ENCODE measurements at places on chromosomes 11 and 22.

DNA sequence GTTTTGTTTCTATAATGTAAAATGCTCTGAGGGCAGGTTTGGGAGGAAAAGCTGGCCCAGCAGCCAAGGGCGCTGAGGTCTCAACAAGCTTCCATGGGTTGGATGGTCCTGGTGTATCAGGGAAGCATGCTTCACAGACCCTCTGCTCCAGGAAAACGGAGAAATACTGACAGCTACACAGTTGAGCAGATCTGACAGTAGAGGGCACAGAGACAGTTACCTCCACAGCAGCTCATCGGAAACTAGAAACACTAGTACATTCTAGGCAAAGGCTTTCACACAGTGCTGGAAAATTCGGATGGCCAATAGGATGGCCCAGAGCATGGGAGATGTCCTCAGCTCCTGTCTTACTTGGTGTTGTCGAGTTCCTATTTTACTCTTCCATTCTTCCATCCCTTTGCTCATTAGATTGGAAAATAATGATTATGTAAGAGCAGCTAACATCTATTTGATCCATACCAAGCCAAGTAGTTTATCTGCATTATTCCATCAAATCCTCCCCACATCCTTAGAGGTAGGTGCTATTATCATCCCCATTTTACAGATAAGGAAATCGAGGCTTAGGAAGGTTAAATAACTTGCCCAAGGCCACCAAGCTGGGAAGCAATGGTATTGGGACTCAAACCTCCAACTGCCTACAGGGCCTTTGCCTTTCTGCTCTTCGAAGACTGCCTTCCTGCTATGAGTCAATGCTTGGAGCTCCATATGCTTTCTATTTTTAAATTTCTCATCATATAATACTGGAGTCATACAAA is 28.3 kb downstream of the LMO2 start:
- DNase-seq: no peak

DNA sequence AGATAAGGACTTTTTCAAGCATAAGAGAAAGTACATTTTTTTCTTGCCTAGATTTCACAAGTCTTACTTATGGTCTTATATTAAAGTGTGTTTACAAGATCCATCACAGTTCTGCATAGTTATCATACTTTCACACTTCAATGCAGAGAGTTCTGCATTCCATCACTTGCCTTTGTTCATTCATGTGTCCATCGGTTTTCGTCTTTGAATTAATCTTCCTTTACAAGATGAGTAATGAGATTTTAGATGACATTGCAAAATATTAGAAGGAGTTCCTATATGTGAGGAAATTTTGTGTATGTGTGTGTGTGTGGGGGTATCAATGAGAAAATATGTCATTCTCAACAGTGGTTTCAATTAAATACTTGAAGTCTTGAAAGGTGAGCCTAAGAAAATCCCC is 98.1 kb upstream of the GUCY1A2 start:
- no peak for DNase-seq

DNA sequence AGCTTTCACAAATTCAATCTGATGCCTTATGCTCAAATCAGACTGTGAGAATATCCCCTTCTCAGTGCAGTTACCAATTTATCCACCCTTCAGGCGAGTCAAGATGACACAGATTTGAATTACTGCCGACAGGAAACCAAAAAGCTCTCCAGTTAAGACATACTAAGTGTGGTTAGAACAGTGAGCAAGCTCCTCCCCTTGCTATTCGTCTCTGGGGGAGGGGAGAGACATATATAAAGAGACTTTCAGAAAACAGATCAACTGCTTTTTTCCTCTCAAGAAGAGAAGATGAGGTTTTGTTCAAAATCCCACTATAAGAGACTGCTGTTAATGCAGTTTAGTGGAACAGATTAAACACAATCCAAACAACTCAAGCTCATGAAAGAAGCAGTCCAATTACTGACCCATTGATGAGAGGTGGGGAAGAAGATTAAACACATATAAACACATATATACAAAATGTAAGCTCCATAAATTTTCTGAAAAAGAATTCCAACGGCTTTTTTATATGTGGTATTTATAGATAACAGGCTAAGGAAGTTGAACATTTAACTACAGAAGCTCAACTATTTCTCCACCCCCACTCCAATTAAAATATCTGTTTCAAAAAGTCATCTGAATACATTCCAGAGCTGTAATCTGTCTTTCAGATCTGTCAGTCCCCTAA is 102.7 kb downstream of the MRTFA start:
- peak; percentile 40 for DNase-seq

- DNase-seq: no peak
These were observed 72.8 kb upstream of the CDON start for GRCh38 chr11:126135235-126136176.

DNA sequence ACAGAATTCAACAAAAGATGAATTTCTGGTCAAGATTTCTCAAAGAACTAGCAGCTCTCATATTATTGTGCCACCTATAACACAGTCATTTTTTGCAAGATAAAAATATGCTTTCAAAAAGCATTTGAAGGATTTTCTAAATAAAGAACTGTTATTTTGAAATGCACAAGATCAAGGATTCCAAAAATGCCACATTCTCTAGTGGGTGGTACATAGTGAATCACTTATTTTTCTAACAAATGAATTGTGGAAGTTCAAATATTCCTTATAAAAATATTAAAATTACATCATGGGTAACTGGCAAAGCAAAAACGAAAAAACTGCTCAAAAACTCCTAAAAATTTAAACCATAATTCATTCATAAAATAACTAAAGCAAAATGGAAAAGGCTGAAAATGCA is 2.1 kb downstream of the RNF141 start:
- DNase-seq: no peak

DNA sequence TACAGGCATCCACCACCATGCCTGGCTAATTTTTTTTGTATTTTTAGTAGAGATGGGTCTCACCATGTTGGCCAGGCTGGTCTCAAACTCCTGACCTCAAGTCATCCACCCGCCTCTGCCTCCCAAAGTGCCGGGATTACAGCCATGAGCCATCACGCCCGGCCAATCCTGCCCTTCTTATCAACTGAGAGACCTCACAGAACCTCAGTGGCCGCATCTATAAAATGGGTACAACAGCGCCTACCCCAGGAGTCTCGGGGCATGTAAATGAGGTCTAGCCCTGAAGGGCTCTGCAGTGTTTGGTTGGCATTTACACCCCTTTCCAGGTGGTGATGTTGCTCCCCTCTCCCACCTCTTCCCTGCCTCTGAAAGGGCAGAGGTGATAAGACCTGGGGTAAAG is 11.7 kb downstream of the SYNGR1 start:
- DNase-seq: no peak

GRCh38 chr22:19959043-19959586 is 17.5 kb upstream of the TXNRD2 start:
- peak; percentile 67 for DNase-seq

GRCh38 chr22:28021998-28022660 is 103.1 kb upstream of the PITPNB start:
- no peak for DNase-seq
